CD4-positive, CD25-positive, alpha-beta regulatory T cell (primary cell): ENCODE measurements at places on chromosomes 11 and 22. TPM values are rescaled to one million over a fixed set of nuclear protein-coding genes. Genes with fewer than 3 reads are reported as not detected.

DNA sequence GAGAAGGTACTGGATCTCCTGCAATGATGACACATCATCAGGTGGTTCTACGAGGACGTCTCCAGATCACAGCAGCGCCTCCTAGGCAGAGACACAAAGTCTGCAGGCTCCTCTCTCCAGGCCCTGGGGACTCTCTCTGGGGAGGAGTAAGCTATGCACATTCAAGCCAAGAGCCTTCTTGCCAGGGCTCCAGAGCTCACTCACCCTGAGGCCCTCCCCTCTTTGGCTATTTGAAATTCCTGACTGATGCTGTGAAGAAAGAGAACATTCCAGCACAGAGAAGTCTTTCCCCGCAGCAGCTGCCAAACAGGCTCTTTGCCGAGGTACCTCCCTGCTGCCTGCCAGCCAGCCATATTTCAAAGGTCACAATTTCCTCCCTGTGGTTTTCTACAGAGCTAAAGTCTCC, 204.9 kb downstream of the CSNK2A3 start:
- no peak for DNase-seq

- no peak for DNase-seq
These were observed 9.1 kb downstream of the SMIM38 start for GRCh38 chr11:69164824-69165223.

GRCh38 chr11:19889531-19889930, 176.9 kb downstream of the NAV2 start:
- DNase-seq: no peak

NARS2 gene
- total RNA-seq: 11.1 TPM

DNA sequence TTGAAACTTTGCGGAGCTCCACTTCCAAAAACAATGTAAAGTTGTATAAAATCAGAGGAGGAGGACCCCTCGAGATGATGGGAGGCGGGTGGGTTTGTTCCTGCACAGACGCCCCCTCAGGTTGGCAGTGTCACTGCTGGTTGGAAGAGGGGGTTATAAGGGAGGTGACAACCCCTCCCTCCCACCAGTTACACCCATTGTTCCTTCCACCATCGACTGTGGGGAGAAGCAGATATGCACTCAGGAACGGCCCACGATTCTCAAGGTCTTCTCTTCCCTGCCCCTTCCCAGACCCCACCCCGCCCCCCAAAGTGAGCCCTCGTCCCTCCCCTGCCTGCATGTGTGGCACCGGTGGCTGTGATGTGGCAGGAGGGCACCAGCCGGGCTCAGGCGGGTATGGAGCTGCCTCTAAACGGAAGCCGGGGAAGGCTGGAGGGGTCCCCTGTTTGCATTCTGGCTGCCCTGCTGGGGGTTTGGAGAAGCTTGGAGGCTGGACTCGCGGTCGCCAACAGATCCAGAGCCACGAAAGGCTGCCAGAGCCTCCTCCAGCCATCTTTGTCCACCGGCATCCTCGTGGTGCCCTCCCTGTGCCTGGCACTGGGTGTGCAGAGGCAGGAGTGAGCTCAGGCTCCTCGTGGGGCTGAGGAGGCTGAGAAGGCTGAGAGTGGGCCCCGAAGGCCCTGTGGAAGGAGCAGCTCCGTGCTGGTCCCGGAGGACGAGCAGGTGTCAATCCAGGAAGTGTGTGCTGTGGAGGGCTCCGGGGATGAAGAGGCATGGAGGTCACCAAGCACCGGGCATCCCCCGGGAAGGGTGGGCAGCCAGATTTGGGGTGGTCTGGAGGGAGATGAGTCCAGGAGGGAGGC, 778 bp downstream of the KDELR3 start:
- no peak for DNase-seq

GRCh38 chr11:43693069-43693468, 12.5 kb downstream of the HSD17B12 start:
- DNase-seq: no peak

APOL6 gene
- 71.9 TPM for total RNA-seq

KRTAP5-11 gene
- not detected for total RNA-seq

- DNase-seq: peak; percentile 73
These were observed at the start of gene TNRC6B for GRCh38 chr22:40177738-40178416. Gene TNRC6B (plus strand): TSS chr22:40177925. CDS start chr22:40178136, 211 bp downstream.

GRCh38 chr22:21013657-21014201, 1.2 kb upstream of the P2RX6 start:
- no peak for DNase-seq
